ENCODE measurements at places on chromosomes 12 and 14.

DNA sequence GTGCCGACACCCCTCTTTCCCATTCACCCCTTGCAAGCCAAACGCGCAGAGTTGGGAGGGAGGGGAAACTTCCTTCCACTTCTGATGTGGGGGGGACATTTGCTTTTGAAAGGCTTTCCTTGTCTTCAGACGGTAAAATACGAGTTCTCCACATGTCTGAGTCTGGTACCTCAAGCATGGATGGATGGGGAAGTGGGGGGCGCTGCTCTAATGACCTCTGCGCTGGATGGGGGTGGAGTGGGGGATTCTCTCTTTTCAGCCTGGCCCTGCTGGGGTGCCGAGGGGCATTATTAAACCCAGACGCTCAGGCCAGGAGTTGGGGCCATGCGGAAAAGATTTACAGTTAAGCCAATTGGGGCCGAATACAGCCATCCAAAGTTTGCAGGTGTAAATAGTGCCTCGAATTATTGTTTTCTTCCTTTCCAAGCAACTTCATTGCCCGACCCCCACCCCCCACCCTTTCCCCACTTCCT is 9.1 kb upstream of the TBX3 start:
- DNase-seq: no peak

DNA sequence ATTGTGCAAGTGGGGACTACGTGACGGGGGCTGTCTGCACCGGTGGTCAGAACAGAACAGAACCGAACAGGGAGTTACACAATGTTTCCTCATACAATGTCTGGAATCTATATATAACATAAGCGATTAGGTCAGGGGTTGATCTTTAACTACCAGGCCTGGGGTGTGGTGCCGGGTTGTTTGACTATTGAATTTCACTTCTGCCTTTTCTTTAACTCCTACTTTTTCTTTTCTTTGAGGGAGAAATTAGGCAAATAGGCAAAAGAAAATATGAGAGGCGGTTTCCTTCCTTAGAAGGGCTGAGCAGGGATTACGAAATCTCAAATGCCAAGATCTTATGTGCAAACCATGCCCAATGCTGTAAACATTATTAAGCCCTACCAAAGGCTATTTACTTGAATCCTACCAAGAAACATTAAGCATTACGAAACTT is 140.3 kb downstream of the SLC38A6 start:
- no peak for DNase-seq

DNA sequence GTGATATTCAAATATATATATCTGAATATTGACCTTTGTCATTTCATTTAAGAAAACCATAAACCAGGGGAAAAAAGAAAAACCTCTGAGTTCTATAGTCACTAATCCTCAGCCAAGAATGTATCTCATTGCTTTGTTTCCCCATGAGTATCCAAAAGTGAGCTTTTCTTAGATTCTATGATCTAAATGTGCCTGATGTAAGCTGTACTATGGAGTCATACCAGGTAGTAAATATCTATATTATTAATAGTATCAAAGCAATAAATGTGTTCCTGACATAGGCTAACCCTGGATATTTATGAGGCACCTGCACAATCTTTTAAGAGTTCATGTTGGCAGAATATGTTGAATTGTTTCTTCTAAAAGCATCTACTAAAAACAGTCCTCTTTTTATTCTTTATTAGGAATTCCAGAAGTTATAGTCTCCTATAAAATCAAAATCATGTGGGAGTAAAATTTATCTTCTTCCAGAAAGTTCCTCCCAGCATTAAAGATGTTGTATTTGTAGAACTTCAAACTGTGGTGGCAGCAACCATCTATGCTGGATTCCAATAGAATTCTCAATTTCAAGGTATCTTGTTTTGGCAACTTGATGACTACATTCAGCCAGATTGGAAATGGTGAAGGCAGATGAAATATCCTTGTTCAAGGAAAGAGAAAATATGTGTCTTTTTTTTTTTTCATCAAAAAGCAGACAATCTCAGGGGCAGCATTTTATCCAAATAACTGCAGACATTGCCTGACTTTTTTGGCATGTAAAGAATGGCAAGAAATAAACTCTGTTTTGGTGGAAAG is 139.7 kb upstream of the RASSF8 start:
- DNase-seq: no peak

GRCh38 chr12:94805749-94806529 is 155.6 kb upstream of the TMCC3 start:
- no peak for DNase-seq

- DNase-seq: no peak
Observed at GRCh38 chr12:128783129-128783574, 40.6 kb downstream of the SLC15A4 start.

DNA sequence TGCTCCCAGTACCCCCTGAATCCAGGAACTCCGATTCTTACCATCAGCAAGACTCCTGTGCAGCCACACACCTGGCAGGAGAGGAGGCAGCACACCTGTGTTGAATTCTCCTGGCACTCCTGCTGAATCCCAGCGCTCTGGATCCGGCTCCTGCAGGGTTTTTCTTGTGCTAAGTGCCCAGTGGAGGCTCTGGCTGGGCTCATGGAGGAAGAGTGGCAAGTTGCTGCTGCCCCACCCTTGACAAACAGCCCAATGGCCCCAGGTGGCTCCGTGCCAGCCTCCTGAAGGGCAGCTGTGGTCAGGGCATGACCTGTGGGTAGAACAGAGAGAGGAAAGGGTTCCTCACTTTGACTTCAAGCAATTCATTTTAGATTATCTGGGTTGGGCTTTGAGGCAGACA is 20.0 kb downstream of the CRACR2A start:
- DNase-seq: no peak

GRCh38 chr14:85122690-85123089 is 407.3 kb upstream of the FLRT2 start:
- DNase-seq: no peak

GRCh38 chr12:57754411-57755193 is at the start of gene MARCHF9:
Gene MARCHF9, plus strand, starts transcription at chr12:57755103. Its CDS starts 426 bp downstream, at chr12:57755529.
- DNase-seq: no peak

GRCh38 chr14:25630447-25630846 is 580.5 kb upstream of the STXBP6 start:
- no peak for DNase-seq

- DNase-seq: no peak
Observed at GRCh38 chr14:97878206-97878605, 1081.0 kb downstream of the VRK1 start.

GRCh38 chr12:49930515-49931288 is 19.8 kb upstream of the AQP2 start:
- no peak for DNase-seq
